ENCODE measurements at places on chromosomes 13 and 19.

DNA sequence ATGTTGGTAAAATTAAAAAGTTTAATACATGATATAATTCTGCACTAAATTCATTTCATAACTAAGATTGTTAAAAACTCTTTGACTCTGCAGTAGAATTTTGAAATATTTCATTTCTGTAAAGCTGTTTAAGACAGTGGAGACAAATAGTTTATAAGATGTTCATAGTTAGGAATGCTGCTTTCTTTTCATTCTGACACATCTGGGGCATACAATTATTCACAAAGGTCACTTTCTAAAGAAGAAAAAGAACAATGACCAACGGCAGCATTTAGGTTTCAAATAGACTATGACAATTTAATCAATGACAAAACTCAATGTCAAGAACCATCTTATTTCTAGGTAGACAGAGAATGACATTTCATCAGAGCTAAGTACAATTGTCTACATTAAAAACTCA lies 1422.1 kb downstream of the PCDH9 start:
- no peak for DNase-seq

- DNase-seq, result no peak
Measured at GRCh38 chr13:93769607-93770006, 543.0 kb downstream of the GPC6 start.

DNA sequence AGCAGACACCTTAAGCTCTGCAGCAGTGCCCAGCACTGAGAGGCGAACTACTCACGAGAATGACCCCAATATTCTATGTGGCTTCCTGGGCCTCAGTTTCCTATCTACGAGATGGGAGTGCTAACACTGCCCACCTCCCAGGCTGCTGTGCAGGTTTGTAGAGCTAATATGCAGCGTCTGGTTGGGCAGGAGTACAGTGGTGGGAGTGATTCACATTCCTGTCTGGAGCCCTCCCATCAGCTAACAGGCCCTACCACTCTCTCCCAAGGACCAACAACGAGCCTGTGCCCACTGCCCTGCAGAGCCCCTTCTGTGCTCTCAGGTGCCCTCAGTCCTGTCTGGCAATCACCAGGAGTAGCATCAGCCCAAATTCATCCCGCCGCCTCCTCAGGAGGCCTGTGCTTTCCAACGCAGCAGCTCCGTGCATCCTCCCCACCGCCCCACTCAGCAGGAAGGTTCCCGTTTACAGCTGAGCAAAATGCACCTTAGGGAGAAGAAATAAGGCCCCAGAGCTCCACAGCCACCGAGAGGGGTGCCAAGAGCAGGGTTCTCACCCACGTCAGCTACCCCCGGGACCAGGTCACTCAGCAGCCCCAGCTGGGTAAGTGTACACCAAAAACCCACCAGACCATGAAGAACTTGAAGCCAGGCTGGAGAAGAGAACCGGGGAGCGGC lies 6.6 kb downstream of the AKT2 start:
- no peak for DNase-seq

- no peak for DNase-seq
Measured at GRCh38 chr13:29958476-29958875, 108.1 kb upstream of the UBL3 start.

DNA sequence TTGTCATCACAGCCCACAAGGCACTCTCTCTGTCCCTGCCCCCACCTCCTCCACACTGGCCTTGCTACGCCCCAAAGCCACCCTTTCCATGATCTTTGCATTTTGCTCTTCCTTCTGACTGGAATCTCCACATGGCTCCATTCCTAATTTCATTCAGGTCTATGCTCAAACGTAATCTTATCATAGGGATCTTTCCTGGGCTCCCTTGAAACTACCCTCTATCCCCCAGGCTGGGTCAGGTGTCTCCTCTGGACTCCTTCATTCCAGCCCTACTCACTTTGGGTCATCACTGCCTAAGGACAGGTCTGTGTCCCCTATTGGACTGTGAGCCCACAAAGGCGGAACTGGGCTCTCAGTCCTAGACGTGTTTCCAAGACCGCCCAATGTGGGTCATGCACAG lies 3.1 kb downstream of the GEMIN7 start:
- no peak for DNase-seq

GRCh38 chr13:30120133-30120822 lies 187.1 kb downstream of the KATNAL1 start:
- no peak for DNase-seq

GRCh38 chr13:27423333-27423732 lies 1.1 kb upstream of the GTF3A start:
- DNase-seq, result no peak

DNA sequence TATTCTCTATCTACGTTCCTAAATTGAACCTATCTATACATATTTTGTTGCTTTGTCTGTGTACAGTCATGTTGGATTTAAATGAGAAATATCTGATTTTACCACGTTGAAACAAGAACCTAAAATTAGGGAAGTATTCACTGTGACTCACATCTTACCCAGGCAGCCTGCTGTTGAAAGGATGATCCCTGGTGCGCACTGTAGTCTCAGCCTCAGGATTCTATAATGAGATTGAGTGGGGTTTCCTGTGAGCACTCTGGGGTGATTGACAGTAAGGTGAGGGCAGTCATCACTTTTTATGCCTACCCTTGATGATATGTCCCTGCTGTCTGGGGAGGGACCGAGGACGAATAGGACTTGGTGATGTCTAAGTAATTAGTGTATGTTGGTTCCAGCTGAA lies 35.4 kb downstream of the PCCA start:
- no peak for DNase-seq

DNA sequence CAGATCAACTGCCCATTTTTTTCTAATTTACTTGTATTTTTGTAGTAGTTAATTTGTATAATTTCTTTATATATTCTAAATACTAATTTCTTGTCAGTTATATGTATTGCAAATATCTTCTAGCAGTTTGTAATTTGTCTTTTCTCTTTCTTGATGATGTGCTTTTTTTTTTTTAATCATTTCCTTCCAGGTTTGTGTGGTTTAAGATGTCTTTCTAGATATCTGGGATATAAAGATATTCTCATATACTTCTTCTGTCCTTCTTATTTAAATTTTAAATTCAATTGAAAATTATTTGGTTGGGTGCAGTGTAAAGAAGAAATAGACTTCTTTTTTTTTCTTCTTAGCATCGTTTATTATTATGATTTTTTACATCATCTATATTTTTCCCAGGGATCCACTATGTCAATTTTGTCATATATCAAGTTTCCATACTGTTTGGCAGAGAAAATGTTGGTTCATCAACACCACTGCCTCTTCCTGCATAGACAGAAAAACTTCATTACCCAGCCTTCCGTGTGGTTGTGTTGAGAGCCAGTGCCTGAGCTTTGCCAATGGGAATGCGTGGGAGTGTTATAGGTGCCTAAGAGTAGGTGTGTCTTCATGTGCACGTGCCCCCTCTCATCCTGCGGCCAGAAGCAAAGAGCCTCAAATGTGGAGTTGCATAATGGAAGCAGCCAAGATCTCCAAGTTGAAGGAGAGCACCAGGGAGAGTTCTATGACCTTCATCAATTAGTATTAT lies 15.8 kb downstream of the CPB2 start:
- DNase-seq, result no peak

GRCh38 chr13:67017276-67017675 lies 212.9 kb downstream of the PCDH9 start:
- DNase-seq, result no peak

DNA sequence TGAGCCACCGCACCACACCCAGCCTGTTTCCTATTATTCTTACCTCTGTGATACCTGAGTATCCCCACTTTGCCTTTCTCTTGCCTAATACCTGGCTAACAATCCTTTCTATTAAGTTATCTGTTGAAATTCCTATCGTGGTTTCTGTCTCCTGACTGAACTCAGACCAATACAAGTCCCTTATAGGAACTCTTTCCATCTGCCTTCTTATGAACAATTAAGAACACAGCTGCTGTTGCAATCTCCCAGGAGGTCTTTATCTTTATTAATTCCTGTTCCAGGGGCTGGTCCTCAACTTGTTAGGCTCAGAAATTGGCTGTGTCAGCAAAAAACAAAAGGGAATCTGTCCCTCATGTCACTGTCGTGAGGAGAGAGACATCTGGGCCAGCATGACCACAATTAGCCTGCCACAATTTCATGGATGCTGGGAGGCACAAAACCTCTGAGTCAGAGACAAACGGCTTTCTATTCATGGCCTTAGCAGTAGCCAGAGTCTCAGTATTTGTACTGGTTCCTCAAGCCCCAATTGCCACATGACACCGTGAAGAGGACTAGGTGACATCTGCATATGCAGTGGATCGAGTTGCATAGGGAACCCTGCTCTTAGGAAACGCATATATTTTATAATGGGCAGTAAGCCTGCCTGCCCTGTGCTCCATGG lies 58.2 kb downstream of the NUFIP1 start:
- DNase-seq, result no peak

DNA sequence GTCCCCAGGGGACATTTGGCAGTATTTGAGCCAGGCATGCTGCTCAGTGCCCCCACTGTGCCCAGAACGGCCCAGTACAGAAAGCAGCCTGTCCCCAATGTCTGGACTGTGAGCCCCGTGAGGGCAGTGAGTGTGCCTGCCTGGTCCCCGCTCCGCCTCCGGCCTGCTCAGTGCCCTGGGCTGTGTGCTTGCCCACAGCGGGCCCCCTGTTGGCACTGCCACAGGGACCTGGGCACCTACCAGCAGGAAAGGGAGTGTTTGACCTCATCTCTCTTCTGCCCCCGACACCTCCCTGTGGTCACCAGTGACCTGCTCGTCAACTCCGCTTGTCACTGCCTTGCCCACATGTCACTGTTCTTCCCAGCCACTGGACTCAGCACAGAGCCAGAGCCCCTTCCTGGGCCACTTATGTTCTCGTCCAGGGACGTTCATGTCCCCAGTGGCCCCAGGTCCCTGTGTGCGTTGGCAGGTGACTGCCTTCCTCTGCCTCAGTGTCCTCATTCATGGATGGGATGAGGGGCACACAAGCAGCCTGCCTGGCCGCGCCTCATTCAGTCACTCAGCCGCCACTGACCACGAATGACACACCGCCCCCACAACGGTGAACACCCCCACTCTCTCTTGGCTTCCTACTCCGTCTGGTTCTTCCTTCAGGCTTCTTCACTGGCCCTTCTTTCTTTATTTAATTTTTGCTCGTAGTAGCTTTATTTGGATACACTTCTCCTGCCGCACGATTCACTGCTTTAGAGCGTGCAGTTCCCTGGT lies 2.8 kb downstream of the FZR1 start:
- DNase-seq, result no peak

DNA sequence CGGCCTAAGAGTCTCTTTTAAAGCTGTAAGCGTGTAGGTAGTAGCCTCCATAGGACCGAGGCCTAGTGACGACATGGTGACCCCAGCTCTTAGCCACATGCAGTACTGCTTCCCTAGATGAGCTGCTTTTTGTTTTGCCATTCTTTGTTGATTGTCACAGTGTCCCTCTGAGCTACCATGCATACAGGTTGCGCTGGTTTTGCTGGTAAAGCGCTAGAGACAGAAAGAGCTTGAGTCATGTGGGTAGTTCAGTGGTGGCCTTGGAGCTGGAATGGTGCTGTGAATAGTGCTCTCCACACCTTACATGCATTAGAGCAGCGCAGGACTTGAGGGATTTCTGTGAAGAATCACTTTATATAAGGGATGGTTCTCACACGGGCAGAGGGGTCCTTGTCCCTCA lies 5.1 kb downstream of the HNRNPM start:
- no peak for DNase-seq

DNA sequence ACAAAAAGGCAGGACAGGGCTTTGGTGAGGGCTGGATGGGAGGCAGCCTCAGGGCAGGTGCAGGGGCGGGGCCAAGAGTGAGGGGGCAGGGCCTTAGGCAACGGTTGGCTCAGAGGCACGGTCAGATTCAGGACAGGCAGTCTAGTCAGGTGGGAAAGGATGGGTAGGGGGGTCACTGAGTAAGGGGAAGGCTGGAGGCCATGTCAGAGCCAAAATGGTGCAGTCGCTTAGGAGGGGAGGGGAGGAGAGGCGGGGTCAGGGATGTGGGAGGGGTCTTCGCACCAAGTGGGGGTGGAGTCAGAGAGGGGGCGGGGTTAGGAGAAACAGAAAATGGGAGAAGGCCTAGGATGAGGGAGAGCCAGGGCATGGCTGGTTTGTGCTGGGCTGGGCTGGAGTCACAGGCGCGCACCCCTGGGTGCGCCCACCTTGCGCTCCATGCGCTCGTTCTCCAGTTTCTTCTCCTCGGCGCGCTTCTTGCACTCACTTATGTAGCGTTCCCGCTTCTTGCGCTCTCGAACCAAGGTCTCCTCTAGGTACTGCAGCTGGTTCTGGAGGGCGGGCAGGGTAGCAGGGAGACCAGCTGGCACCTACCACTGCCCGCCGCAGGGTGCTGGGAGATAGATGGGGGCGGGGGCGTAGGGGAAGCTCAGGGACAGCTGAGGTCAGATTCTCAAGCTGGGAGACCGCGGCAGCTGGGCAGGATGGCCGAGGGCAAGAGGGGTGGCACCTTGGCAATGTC lies 6.8 kb upstream of the RGL3 start:
- DNase-seq, result no peak

GRCh38 chr13:63501702-63502101 lies 2086.1 kb upstream of the PCDH20 start:
- DNase-seq, result no peak

GRCh38 chr13:111219280-111219679 lies 101.2 kb upstream of the TEX29 start:
- peak; percentile 72 for DNase-seq

DNA sequence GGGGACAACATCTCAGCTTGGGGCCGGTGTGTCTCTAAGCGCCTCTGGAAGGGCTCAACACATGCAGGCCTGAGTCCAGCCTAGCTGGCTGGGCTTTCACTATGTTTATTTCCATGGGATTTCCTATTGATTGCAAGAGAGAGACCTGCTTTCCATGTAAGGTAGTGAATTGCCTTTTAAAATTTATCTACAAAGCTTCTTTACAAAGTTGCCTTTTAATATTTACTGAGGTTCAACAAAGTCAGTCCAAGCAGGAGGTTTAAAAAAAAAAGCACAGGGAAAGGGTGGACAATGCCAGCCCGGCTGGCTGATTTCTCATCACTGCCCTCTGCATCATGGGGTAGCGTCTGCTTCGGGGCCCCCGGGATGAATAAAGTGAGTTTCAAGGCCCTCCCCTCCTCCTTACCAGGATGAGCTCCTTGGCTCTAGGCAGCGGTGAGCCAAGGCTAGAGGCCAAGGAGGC lies 15.8 kb downstream of the TLE2 start:
- DNase-seq, result no peak

- no peak for DNase-seq
Measured at GRCh38 chr19:13023656-13024055, 28.4 kb downstream of the NFIX start.

GRCh38 chr13:107284173-107284572 lies 716.2 kb upstream of the ARGLU1 start:
- DNase-seq, result no peak

DNA sequence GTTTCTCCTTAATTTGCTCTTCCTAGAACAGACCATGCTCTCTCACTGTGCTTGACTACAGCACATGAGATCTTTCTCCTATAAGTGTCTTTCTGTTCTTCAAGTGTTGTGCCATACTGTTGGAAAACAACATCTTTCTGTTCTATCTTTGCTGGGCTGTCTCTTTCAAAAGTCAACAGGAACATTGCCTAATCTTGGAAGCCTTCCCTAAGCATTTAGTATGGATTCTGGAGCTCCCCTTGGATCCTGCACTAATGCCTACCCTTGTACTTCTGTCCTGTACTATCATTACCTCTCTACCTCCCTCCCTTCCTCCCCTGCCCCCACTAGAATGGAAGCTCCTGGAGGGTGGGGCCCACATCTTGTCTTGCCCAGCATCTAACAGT lies 26.8 kb downstream of the STARD13 start:
- DNase-seq, result no peak

GRCh38 chr19:39677961-39678889 lies 22.5 kb downstream of the LGALS16 start:
- no peak for DNase-seq

GRCh38 chr19:33064458-33064791 lies 263 bp downstream of the RHPN2 start:
- DNase-seq, result no peak
